ENCODE measurements at places on chromosomes 7 and 10.

DNA sequence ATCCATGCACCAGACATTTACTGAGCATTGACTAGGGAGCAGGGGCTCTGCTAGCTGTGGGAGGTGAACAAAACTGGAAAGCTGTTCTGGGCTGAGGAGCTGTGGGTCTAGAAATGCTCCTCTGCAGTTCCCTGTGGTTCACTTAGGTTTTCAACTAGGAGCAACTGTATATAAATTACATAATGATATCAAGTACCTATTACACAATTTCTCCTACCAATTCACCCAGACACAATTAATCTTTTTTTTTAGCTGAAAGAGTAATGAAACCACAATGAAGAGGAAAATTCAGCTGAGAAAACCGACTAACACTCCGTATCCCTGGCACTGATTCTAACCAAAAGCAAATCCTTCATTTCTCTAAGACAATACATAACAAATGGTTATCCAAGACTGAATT lies 39.4 kb downstream of the COL28A1 start:
- no peak for DNase-seq

DNA sequence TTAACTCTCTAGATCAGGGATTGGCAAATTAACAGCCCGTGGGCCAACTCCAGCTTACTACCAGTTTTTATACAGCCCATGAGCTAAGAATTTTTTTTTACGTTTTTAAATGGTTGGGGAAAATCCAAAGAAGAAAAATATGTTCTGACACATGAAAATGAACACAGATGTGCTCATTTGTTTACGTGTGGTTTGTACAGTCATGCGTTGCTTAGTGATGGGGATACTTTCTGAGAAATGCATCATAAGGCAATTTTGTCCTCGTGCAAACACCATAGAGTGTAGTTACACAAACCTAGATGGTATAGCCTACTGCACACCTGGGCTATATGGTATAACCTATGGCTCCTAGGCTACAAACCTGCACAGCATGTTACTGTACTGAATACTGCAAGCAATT lies 8.3 kb upstream of the SMKR1 start:
- DNase-seq = no peak

DNA sequence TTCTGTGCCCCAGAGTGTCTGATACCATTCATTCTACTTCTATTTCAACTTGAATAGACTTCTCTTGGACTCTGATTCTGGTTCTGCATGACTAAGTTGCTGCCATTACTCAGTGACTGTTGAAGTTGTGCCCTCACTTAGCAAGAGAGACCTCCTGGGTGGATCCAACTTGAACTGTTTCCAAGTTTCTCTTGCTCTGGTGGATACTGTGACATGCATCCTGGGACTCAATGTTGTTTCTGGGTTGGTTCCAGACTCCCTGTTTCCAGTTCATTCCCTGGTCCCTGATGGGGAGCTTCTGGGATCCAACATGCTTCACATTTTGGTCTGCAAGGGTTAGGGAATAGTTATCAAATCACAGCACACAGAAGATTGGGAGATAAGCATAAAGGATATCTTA lies 26.2 kb upstream of the PRPF18 start:
- DNase-seq = no peak

DNA sequence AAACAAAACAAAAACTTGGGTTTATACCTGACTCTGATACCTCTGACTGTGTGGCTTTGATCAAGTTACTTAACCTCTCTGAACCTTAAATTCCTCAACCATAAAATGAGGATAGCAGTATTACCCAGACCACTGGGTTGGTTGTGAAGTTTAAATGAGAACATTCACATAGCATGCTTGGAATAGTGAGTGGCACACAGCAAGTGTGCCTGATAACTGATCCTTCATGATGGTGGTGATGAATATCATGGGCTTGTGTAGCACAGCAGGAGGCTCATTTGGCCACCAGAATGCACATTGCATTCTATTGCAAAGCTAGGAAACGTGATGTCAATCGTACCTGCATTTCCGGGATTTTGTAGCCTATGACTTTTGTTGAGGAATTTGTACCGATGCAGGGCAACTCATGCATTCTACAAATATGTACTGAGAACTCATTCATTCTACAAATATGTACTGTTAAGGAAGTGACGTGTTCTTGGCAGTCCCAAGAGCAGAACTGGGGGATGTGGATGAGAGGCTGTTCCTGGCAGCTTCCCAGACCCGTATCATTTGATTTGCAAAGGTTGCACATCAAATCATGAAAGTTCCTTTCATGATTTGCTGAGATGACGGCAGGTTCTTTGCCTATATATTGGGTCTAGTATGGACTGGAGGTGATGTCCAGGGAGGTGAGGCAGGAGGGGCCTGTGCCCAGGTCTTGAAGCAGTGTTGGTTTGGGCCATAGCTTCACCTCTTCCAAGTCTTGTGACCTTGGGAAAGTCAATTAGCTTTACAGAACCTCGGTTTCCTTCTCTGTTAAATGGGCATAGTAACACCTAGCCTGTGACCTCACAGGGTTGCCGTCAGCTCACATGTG lies 94.6 kb upstream of the SMNDC1 start:
- peak; percentile 50 for DNase-seq

DNA sequence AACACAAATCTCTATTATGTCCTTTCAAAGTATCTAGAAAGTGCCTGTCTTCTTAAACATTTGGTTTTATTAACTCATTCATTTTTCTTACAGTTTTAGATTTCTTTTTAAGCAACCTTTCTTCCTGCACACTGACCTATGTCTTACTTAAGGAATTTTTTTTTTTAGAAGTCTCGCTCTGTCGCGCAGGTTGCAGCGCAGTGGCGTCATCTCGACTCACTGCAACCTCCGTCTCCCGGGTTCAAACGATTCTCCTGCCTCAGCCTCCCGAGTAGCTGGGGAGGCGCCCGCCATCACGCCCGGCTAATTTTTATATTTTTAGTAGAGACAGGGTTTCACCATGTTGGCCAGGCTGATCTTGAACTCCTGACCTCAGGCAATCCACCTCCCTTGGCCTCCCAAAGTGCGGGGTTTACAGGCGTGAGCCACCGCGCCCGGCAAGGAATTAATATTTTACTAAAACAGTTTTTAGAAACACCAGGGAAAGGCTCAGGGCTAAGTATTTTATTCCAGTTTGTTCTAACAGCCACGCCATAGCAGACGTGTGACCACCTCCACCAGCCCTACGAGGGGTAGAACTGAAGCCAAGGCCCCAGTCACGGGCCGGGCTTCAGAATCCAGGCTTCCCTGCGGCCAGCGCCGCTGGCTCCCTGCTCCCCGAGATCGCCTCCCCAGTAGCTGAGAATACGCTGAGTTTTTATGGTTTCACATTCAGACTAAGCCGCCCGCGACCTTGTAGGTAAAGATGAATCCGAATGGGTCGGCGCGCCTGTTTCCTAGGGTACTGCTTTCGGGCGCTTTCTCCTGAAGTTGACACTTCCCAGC lies 941 bp upstream of the LUC7L2 start:
- peak; percentile 41 for DNase-seq

GRCh38 chr7:44144968-44145478 lies 3.9 kb upstream of the MYL7 start:
- DNase-seq = no peak

GRCh38 chr7:104951546-104951945 lies 62.5 kb upstream of the KMT2E start:
- peak; percentile 54 for DNase-seq

DNA sequence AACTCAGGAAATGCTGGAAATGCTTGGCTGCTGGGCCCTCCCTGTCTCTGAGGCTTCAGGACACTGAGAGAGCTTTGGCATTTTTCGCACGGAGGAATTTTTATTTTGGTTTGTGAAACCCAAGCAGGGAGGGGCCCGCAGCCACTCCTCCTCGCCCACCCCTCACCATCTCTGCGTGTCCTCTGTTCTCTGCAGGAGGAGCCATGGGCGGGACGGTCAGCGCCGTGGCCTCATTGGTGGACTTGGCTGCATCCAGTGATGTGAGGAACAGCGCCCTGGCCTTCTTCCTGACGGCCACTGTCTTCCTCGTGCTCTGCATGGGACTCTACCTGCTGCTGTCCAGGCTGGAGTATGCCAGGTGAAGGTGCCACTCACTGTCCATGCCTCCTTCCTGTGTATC lies 36.8 kb downstream of the SLC29A3 start:
- DNase-seq = no peak

DNA sequence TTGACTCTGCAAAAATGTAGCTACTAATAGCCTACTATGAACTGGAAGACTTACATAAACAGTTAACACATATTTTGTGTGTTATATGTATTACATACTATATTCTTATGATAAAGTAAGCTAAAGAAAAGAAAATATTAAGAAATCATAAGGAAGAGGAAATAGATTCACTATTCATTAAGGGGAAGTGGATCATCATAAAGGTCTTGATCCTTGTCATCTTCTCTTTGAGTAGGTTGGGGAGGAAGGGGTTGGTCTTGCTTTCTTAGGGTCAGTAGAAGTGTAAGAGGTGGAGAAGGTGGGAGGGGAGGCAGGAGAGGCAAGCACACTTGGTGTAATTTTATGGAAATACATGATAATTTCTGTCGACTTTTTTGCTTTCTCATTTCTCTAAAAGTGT lies 81.3 kb downstream of the NAMPT start:
- DNase-seq = no peak

DNA sequence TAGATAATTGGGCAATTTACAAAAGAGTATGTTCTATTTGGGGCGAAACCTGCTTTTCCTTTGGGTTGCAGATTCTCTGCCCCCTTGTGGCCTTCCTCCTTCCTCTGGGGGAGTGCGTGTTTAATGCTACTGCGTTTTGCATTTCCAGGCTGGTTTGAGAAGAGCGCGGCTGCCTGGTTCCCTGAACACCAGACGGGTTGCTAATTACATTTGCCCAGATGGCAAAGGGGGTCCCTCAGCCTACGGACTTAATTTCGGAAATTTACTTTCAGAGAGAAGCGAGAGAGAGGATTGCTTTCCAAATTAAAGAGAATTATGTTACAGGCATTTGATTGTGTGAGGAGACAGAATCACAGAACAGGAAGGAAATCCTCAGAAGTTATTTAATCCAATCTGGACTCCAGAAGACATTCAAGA lies 91.9 kb upstream of the JAZF1 start:
- peak; percentile 76 for DNase-seq

- no peak for DNase-seq
Measured at GRCh38 chr10:21831986-21832820, 171.3 kb downstream of the DNAJC1 start.

- peak; percentile 61 for DNase-seq
Measured at GRCh38 chr10:26855186-26855585, 5.6 kb downstream of the ABI1 start.

DNA sequence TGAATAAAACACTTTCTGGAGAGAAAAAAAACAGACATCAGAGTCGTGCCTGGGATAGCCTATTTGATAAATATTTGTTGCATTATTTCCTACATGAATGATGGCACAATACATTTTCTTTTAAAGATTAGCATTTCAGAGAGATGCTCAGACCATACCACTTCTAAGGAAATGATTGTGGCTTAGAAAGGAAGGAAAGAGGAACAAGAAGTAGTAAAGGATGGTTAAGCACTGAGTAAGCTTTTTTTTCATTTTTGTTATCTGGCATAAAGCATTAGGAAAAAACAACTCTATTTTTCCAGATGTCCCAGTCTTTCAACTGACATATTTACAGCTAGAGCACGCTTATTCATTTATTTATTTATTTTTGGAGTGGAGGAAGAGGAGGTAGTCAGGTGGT lies 258.8 kb upstream of the TEX47 start:
- DNase-seq = no peak
